ENCODE measurements at places on chromosomes 7 and 10.

GRCh38 chr10:22285130-22285529 is 31.1 kb upstream of the COMMD3 start:
- ATAC-seq = no peak

GRCh38 chr7:102304668-102305067 is 18.0 kb downstream of the SH2B2 start:
- no peak for ATAC-seq

DNA sequence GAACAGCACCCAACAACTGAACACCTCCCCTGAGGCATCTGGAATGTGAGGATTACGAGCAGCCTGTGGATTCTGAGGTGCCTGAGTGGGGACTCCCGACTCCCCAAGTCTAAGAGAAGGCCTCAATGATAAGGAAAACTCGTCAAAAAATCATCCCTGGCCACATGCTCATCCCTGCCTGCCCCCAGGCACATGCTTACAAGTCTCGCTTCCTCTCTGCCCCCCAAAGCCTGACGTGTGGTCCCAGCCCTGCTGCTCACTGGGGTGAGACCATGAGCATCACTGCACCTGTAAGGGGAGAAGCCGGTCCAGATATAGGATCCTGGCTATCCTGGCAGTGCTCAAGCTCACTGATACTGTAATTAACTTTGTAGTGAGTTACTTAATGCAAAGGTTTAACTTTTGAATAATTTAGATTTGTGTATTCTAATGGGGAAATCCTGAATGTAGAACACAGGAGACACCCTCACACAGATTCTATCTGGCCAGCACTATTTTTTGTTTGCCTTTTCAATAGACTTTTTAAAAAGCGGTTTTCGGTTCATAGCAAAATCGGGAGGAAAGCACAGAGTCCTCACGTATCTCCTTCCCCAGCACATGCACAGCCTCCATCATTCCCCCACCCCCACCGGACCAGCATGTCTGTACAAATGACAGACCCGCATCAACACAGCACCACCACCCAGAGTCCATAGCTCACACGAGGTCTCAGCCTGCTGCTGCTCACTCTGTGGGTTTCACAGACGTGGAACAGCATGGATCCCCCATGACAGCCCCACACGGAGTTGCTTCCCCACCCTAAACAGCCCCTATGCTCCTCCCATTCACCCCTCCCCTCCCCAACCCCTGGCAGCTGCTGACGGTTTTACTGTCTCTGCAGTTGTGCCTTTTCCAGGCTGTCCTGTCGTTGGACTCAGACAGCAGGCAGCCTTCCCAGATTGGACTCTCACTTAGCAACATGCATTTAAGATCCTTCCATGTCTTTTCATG is 167.9 kb downstream of the DIP2C start:
- no peak for ATAC-seq

- ATAC-seq = no peak
Measured at GRCh38 chr10:53284615-53285182, 512.1 kb upstream of the MBL2 start.

GRCh38 chr10:13776861-13777311 is 190.1 kb downstream of the PRPF18 start:
- ATAC-seq = peak; percentile 91

GRCh38 chr7:140592964-140593671 is 47.5 kb downstream of the DENND2A start:
- no peak for ATAC-seq

GRCh38 chr10:104780946-104781595 is 140.0 kb downstream of the SORCS3 start:
- no peak for ATAC-seq

- no peak for ATAC-seq
Measured at GRCh38 chr10:114336823-114337509, 67.3 kb downstream of the AFAP1L2 start.

GRCh38 chr10:3782451-3783315 is 2.3 kb downstream of the KLF6 start:
- peak; percentile 17 for ATAC-seq

GRCh38 chr7:18896343-18896975 is 221.0 kb downstream of the TWIST1 start:
- no peak for ATAC-seq

DNA sequence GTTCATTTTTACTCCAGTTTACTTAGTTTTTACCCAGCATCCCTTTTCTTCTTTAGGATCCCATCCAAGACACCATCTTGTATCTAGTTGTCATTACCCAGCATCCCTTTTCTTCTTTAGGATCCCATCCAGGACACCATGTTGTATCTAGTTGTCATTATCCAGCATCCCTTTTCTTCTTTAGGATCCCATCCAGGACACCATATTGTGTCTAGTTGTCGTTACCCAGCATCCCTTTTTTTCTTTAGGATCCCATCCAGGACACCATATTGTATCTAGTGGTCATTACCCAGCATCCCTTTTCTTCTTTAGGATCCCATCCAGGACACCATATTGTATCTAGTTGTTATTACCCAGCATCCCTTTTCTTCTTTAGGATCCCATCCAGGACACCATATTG is 63.4 kb upstream of the GJD4 start:
- ATAC-seq = no peak

GRCh38 chr10:17562614-17563013 is 54.6 kb downstream of the HACD1 start:
- ATAC-seq = no peak

DNA sequence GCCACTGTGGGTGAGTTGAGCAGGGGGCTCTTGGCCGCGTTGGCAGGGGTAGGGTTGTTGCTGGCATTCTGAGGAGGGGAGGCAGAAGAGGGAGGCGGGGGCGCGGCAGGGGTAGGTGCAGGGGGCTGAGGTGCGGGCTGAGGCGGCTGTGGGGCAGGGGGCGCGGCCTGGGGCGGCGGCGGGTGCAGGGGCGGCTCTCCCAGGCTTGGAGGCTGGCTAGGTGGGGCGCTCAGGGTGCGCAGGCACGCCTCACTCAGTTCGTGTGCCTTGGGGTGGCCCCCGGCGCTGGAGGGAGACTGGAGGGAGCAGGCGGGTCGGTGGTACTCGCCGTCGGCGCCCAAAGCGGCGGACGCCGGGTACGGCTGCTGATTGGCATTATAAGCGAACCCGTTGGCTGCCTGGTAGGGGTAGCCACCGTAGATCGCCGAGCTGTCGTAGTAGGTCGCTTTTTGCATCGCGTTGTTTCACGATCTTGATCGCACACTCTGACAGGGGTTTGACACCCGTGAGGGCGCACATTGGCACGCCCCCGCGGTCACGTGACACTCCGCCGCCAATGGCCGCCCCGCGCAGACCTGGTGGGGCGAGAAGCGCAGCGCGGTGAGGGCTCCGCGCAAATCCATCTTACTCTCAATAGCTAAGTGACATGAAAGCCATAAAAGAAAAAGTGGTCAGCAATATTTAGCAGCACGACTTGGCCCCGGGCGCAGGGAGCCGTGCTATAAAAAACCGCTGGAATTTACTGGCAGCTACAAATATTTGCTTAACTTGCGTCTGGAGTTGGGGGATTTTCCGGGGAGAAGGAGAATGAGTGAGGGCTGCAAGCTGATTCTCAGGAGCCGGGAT is 7.9 kb upstream of the HOXA2 start:
- ATAC-seq = peak; percentile 36

DNA sequence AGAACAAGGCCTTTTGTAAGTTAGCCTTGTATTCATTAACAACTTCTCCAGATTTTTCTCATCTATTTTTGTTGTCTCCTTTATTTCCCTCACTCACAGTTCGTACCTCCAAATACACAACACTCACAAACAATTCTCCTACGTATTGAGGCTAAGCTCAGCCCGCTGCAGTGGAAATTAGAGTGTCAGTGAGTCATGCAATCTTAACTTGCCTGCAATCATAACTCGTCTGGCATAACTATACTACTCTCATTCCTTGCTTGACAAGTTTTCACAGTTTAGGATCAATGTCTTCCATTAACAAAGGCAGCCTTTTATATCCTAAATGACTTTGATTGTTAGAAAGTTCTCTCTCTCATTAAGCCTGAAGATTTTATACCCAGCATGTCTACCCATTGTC is 23.8 kb downstream of the TMEM196 start:
- no peak for ATAC-seq

DNA sequence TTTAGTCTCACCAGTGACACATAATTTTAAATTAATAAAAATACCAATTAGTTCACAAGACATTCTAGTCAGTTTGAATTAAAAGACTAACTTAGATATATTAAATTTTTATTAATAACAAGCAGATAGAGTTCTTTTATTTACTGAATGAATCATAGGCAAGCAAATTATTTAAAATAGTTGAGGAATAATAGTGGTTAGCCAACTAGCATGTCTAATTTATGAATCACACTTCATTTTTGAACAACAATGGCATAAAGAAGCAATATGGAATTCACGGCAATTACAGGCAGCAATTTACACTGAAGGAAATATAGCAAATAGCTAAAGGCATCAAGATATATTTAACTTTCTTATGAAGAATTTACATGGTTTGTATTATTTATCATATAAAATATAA is 187.0 kb upstream of the SLC26A5 start:
- no peak for ATAC-seq

- ATAC-seq = no peak
Measured at GRCh38 chr7:29146057-29146706, at the start of gene CPVL. TSS of gene CPVL (minus strand) at chr7:29146537. CDS start at chr7:29121061, 25,476 bp downstream.

- ATAC-seq = no peak
Measured at GRCh38 chr10:69650589-69651261, 20.7 kb downstream of the FAM241B start.

All from stimulated activated memory B cell treated with anti-CD40 and anti-IgM and Interleukin-4, amounts not matched to agents 10 μg/mL and 1 μg/mL and 100 μg/mL, for 72 hours (primary cell).